ENCODE measurements at places on chromosomes 12 and 14.
A peak's percentile ranks its signal among the peaks of the same experiment; 100 is the strongest.

DNA sequence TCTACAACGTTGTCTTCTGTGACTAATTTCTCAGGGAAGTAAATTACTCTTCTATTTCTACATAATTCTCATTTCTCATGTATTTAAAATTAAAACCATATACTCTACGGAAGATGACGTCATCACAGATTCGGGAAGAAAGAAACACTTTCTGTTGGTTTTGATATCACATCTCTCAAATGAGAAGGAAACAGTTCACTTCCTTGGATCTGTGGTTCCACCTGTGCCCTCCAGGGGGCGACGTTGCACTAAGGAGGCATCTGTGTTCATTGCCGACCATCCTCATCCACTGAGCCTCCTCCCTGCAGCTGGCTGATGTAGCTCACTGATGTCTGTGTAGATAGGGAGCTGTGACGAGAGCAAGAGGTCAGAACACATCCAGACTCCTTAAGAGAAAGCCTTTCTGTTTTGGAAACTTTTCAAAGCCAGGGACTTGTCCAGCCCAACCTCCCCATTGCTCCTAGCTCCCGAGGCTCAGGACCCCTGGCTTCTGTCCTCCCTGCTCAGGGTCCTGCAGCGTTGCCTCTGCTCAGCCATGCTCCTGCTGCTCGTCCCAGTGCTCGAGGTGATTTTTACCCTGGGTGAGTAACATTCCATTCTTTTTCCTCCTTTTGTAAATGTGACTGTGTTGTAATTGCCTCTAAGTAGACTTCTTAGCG, 172.7 kb upstream of the OR4E1 start:
- DNase-seq: peak; percentile 20

DNA sequence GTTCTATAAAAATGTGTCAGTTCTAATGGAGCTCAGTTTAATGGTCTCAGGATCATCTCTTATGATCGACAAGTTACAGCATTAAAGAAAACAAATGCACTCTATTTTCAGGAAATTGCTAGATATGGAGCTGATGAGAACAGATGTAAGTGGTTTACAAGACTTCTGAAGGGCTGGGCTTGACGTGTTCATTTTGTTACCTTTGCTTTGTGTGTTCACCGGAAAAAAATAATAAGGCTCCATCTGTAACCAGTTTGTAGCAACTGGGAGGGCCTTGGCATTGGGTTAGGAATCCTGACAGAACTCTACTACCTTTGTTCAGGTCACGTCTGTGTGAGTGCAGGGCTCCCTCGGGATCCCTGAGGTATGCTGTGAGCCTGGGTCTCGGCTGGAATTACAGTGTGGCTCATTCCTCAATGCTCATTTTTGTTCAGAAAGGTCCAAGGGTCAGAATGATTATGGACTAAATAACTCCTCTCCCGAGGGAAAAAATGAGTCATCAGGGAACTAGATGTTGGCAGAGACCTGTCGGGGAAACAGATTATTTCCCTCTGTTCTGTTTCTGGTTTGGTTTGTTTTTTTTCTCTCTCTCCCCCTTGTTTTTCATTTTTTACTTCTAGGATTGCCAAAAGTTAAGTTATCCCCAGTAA, 158.0 kb downstream of the SLC5A8 start:
- DNase-seq: no peak

- peak; percentile 99 for DNase-seq
Observed at GRCh38 chr14:27739657-27740156, 1026.9 kb upstream of the FOXG1 start.

DNA sequence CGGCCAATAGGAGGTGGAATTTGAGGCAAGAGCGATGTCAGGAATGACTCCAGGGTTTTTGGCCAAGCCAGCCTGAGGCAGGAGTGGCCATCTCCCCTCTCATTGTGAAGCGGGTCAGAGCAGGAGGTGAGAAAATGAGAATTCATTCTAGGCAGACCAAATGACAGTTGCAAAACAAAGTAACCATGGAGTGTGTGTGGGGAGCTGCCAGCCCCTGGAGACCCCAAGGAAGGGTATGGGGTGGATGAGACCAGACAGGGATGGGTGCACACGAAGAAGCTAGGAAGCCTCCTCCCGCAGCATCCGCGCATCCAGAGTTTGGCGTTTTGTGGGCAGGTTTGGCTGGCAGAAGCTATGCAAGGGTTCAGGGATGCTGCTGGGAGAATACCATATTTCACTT, 38.8 kb downstream of the FZD10 start:
- DNase-seq: no peak

DNA sequence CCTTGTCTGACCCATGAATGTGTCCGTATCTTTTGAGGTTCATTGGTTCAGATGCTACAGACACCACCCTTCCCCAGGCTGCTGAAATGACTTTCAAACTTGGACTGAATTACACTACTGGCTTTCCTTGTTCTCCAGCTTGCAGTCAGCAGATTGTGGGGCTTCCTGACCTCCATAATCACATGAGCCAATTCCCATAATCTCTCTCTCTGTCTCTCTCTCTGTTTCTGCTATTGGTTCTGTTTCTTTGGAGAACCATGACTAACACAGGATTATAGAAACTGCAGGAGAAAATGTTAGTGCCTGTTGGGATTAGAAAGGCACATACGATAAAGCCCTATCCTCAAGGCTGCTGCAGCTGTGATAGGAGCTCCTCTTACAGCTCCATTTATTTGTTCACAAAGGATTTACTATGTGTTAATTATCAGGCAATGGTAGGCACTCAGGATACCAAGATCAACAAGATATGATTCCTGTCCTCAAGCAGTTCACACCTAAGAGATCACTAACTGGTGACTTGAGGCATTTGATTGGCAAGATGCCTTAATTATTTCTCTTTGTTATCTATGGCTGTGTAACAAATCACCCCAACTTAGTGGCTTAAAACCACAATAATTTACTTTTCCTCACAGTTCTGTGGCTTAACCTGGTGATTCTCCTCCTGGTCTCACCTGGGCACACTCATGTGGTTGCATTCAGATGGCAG, 10.2 kb upstream of the NYNRIN start:
- DNase-seq: no peak

DNA sequence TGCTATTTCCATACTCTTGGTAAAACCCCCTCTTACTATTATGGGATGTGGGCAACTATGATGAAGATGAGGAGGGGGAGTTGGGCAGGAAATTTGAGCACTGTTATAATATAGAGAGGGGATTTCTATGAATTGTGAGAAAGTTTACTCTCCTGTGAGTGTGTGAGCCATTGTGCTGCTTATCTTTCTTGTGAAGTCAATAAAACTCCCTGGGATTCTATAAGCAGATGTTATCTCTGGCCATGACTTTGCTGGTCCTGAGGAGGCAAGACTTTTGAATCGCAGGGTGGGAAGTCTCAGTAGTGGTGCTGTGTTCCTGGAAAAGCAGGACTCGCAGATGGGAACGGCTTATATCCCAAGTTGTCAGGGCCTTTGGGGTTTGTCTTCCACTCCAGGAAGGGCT, 62.2 kb downstream of the EMP1 start:
- no peak for DNase-seq

- no peak for DNase-seq
Observed at GRCh38 chr14:64825509-64825908, 54.2 kb downstream of the SPTB start.

GRCh38 chr12:15987696-15988095, 76.6 kb downstream of the DERA start:
- DNase-seq: no peak

- no peak for DNase-seq
Observed at GRCh38 chr14:44960146-44960545, 1.6 kb downstream of the KLHL28 start.

DNA sequence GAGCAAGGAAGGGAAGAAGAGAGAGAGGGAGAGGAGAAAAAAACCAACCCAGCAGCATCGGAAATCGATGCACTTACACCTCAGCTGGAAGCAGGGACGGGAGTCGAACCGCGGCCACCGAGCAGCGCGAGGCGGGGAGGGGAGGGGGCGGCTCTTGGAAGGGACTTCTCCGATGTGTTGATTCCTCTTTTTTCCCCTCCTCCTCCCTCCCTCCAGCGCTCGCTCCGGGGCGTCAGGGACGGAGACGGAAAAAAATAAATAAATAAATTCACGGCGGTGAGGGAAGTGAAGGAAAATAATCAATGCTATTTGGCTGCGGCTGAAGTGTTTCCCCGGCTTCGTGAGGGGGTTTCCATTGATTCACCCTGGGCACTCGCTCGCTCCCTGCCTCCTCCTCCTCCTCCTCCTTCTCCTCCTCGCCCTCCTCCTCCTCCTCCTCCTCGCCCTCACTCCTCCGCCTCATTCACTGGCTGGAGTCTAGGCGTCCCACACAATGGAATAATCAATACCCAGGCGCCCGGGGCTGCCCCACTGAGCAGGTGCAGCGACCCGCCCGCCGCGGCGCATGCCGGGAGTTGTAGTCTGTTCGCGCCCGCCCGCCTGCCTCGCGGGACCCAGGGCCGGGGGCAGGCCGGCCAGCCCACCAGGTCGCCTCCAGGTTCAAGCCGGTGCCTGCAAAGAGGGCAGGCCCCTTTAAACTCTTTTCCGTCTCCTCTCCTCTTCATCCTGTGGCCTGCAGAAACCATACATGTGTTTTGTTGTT, at the start of gene ZFHX2:
Gene ZFHX2 (minus strand): TSS at position 500 of the 763 bp plus-strand sequence. CDS start 16,440 bp downstream, outside the sequence.
- DNase-seq: peak; percentile 81

DNA sequence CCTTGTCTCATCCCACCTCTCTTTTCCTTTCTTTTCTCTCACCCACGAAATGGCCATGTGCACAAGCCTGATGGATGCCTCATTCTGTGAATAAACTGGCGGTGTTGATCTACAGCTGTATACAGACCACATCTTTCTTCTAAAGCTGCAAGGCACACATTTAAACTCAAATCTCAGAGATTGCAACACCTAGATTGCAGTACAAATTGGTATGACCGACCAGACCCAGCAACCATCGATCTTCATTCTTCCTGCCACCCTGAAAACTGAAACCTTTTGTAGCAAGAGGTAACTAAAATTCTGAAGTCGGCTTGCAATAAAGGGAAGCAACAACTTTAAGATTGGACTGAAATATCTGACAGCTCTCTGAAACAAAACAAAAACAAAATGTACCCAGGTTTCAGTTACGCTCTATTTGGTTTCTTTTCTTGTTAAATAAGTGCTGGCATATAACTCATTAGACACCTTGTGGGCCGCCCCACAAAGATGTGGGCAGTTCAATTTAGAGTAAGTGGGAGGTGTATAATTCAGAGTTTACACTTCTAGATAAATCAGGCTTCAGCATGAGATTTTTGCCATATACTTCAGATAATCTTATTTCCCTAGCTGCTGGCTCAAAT, 390.0 kb upstream of the NOVA1 start:
- no peak for DNase-seq

DNA sequence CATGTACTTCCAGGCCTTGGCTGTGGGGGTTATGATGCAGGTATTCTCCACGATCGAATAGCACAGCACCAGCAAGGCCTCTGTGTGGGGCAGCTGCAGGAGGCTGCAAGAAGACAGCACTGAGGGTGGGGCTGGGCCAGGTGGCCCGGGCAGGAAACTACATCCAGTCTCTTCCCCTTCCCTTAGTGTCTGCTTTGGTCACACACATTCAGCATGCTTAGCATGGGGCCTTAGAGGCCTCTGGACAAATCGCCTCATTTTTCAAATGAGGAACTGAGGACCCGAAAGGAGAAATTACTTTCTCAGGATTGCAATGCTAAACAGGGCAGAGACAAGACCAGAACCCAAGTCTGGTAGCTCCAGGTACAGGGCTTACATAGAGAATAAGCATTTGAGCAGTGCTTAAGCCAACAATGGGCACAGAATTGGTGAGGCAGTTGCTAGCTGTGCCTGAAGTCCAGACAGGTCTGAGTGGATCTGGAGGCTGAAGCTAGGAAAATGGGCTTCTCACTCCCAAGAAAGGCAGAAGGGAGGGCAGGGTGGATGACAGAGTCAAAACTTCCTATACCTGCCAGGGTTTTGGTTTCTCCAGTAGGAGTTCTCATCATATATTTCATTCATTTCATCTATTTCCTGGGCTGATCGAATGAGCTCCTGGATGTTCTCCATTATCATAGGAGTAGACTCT, 3.5 kb downstream of the ACRBP start:
- no peak for DNase-seq

DNA sequence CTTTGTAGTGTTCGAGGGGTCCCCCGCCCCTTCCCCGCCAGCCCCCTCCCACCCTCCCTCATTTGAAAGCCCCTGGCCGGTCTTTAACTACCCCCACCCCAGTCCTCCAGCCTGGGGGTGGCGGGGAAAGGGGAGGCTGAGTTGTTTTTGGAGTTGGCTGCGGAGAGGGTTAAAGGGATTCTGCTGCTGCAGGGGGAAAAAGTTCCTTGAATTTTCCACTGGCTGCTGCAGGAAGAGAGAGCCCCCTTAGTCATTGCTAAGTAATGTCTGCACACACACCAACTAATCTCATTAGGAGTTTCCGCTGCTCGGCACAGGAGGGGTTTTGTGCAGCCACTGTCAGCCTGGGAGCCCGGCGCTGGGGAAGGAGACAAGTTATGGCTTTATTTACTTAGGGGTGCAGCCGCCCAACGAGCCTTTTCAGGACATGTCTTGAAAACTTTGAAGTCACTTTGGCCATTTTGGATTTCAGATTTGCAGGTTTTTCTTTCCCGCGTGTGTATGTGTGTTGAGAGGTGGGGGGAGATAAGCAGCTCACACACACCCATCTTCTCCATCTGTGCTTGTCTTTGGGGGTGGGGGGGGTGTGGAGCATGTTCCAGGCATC, 1.8 kb downstream of the ELK3 start:
- DNase-seq: no peak

DNA sequence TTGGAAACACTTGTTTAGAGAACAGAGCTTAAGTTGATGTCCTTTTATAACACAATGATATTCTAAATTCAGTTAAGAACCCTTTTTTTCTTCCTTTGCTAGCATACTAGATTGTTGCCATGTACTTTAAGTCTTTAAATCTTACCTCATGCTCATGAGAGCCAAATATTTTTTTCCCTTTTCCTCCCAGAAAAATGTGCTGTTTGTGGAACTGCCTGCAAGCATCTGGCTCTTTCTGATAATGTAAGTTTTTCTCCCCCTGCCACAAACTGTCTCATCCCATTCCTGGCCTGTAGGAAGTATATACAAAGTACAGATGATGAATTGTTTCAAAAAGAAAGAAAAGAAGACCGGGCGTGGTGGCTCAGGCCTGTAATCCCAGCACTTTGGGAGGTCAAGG, 5.3 kb downstream of the RNF212B start:
- no peak for DNase-seq

DNA sequence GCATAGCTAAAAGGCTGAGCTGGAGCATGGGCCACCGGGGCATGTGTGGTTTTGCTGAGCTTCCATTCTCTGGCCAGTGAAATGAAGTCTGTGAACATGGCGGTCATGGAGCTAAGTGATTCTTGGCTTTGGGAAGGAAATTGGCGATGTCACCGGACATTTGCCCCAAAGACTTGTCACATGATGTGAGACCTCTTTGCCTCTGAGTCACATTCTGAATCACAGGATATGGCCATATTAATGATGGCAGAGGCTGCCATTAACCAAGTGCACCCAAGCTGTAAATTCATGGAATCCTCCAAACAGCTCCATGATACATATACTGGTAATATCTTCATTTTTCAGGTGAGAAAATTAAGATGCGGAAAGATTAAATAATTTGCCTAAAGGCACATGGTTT, 27.4 kb upstream of the BATF start:
- DNase-seq: no peak

DNA sequence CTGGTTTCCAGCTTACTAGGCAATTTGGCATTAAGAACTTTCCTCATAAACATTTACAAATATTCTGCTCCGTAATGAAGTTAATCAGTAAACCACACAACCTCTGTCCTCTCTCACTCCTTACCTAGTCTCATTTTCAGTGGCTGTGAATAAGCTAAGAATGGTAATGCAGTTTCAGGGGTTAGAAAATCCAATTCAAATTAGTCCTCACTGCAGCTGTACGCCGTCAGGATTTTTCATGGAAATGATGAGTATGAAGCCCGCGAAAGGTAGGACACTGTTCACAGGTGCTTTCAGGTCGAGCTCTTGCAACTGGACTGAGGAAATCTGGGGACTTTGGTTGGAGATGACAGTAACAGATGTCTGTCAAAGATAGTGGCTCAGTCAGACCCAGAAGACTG, 29.6 kb downstream of the NR1H4 start:
- DNase-seq: no peak

All from SHP77 treated with DMSO at 0.1 percent for 48 hours (cell line).